HCEC 1CT (cell line): ENCODE measurements at places on chromosomes 12 and 14.

DNA sequence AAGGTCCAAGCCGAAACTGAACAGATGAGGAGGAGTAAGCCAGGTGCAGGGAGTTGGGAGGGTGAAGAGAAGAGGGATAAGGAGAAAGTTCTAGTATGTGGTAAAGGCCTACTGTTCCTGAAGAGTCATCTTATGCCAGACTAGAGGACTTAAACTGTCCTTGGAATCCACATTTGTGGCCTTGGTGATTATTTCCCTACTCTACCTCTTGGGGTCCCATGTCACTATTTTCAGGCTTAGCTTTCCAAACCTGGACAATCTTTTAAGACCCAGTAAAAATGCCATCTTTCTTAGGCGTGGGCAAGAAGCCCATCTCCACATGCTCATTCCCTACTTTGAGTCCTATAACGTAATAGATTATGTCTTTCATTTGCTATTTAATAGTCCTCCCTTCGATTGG is 40.1 kb upstream of the CRY1 start:
- no peak for DNase-seq

DNA sequence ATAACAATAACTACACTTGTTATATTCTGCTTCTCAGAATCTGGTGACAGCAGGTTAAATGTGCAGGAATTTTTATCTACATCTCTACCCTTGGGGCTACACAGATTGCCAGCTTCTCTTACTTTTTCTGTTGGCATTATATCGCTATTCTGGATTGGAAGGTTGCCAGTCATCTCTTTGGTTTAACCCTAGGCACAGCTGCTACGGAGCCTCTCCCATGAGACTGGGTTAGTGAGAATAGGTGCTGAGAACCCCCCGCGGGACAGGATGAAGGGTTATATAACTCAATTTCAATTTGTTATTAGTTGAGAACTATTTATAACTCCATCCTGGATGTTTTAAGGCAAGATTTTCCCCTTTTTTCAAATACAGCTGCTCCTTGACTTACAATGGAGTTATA is 73.1 kb downstream of the ACADS start:
- no peak for DNase-seq

DNA sequence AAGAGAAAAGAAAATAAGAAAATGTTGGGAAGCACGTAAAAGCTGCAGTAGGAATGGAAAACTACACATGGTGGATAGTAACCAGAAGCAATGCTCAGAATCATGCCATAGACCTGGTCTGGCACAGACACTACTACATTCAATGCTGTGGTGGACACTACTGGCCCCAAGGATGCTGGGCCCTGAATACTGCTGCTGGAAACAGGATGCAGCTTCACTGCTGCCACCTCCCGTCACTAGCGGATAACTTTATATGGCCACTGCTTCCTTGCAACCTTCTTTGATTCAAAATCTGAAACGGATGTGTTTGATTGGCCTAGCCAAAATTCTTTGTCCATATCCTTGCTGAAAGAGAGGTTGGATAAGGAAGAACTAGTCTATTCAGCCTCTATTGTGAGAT is 30.7 kb downstream of the ADCY6 start:
- no peak for DNase-seq

- DNase-seq: peak; percentile 73
Observed at GRCh38 chr12:32107359-32108267, 966 bp downstream of the BICD1 start.

GRCh38 chr12:43655586-43655985 is 103.0 kb downstream of the PUS7L start:
- peak; percentile 9 for DNase-seq

DNA sequence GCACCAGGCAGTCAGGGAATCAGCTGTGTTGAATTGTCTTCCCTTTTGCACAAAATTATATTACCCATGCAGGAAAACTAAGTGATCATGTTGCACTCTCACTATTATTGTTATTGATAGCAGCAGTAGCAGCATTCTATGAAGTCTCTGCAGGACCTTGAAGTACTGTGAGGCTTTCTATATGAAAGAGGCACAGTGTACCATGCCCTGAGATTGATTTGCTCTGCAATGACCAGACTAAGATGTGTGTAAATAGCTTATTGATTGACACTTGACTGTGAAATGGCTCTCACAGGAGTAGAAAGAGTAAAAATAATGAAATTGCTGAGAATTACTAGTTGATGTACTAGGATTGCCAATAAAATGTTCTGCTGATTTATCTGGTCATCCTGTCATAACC is 99.9 kb downstream of the KICS2 start:
- DNase-seq: no peak

GRCh38 chr12:45389426-45389825 is 173.5 kb downstream of the ANO6 start:
- no peak for DNase-seq

DNA sequence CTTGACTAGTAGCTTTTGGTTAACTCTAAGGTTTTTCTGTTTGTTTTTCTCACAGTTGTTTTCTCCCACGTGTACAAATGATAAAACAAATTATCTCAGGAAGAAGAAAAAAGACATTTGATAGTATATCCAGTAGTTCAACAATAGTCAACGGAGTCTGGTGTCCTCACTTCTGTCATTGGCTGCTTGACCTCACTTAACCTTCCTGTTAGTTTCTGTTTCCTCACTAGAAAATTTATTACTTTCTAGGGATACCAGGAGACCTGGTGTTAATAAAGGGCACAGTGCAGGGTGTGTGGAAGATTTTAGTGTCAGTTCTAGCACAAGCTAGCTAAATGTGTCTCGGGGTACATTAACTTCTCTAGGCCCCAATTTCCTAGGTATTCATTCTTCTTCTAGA is 116.0 kb downstream of the PRKCH start:
- no peak for DNase-seq

DNA sequence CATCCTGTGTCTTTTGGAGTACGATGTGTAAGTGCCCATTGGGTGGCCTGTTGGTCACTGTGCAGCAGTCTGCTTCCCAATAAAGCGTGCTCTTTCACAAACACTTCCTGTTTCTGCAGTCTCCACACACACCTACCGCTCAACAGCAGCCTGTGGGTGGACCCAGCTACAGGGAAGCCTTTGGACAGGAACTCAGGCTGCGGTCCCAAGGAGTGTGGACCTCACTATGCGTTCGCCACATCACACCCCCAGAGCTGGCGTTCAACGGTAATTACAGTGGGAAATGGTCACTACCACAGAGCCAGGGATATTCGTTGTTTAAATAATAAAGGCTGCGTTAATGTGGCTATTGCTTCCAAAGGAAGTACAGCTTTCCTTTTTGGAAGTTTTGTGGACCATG is 16.2 kb downstream of the PSMC1 start:
- DNase-seq: no peak
